ENCODE measurements at places on chromosomes 6 and 20. TPM values are rescaled to one million over a fixed set of nuclear protein-coding genes. Genes with fewer than 3 reads are reported as not detected.

The JARID2 gene
- 26.8 TPM for polyA plus RNA-seq

The ACTL10 gene
- polyA plus RNA-seq = 0.29 TPM

The FKBP1C gene
- polyA plus RNA-seq = 0.46 TPM

The FAM83C gene
- polyA plus RNA-seq = not detected

DNA sequence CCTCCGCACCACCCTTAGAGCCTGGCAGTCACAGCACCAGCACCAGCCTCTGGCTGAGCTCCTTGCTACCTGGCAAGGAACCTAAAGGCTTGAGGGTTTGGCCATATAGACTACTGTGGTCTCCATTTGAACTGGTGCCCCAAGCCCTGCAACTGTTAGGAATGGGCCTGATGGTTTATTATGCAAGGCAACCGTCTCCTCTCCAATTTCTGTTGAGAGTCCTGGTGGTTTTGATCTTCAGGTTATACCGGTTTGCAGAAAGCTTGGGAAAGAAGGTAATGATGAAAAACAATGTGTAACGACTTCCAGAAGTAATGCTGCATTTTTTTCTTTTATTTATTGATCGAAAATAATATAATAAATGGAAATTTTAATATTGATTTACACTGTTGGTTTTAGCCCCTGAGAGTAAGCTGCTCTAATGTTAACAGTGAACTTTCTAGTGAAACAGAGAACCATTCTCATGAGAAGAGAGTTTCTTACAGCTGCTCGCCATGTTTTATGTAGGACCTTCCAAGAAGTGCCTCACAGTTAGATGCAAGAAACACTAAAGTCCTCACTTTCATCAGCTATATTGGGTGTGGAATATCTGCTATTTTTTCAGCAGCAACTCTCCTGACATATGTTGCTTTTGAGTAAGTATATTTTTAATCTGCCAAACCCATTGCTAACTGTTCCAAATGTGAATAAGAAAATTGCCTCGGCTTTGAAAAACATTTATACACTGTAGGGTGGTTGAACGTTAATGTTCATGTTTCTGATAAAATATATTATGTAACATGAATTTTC is 112.8 kb downstream of the ADGRG6 start:
- no peak for DNase-seq

GRCh38 chr20:50788045-50788991 is 6.5 kb upstream of the BCAS4 start:
- DNase-seq = no peak

GRCh38 chr20:6974838-6975237 is 207.4 kb downstream of the BMP2 start:
- no peak for DNase-seq

- no peak for DNase-seq
Observed at GRCh38 chr6:51265426-51265825, 446.8 kb downstream of the TFAP2B start.

DNA sequence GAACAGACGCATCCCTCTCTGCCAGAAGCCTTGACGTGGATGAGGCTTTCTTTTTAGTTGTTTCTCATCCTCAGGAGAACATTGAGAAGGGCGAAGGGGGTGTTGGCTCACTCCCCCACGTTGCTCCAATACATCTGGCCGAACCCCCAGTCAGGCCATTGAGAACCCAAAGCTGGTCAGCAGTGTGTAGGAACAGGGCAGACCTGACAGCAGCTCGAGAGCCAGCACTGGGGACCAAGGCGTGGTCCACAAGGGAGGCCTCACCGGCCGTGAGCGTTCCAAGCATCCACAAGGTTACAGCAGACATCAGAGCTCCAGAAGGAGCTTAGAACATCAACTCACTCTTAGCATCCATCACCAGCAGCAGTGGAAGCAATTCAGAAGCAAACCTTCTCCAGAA is 387.9 kb upstream of the ARID1B start:
- DNase-seq = no peak

DNA sequence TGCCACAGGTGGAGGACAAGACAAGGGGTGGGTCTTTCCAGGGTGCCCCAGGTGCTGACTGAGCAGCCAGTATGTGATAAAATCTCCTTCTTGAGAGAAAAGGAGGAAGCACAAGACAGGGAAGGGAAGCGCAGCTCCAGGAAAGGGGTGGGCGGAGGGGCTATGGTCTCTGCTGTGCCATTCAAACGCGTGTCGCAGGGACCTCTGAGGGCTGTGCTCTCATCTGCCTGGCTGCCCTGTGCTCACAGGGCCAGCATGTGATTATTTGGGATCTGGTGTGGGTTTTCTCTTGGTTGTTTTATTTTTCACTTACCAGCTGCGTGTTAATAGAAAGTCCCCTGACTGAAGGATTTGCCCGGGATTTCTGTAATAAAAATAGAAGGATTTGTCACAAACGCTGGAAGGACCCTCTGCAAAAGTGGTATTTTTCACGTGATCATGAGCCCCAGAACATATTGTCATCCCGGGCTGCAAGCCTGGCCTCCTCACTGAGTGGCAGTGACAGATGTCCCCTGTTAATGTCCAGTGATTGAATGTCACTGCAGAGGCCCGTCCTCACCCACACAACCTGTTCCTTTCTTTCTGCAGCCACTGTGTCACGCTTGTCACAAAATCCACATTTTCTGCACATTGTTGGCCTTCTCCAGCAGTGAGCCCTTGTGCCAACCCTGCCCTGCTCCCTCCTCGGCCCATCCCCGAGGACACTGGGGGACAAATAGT is 35.0 kb upstream of the VSX1 start:
- no peak for DNase-seq

DNA sequence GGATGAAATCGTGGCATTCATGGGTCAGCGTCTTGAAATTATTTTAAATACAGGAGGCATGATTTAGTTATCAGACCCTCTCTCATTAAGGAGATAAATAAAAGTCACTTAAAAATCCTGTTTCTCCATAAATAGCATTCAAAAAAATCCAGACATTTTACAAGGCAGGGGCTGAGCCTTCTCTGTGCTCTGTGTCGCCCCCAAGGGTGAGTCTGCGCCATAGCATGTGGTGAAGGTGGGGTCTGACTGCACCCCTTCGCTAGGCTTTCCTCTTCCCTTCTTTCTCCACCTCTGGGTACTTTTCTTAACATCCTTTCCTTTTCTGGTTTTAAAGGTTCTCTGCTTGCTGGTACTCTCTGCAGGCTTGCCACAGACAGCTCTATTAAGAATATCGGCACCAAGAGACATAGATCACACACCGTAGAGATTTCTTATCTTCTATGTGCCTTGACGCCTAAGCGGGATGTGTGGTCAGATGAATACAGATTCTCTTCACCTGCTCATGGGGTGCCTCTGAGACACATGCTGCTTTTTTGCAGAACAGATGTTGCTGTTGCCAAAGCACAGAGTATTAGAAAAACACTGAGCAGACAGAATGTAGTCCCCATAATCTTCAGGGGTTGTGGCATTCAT is 20.1 kb upstream of the FAM209A start:
- DNase-seq = no peak

Measured in right renal cortex interstitium (tissue), 3 donors.